ENCODE measurements at places on chromosomes 16 and 17.

DNA sequence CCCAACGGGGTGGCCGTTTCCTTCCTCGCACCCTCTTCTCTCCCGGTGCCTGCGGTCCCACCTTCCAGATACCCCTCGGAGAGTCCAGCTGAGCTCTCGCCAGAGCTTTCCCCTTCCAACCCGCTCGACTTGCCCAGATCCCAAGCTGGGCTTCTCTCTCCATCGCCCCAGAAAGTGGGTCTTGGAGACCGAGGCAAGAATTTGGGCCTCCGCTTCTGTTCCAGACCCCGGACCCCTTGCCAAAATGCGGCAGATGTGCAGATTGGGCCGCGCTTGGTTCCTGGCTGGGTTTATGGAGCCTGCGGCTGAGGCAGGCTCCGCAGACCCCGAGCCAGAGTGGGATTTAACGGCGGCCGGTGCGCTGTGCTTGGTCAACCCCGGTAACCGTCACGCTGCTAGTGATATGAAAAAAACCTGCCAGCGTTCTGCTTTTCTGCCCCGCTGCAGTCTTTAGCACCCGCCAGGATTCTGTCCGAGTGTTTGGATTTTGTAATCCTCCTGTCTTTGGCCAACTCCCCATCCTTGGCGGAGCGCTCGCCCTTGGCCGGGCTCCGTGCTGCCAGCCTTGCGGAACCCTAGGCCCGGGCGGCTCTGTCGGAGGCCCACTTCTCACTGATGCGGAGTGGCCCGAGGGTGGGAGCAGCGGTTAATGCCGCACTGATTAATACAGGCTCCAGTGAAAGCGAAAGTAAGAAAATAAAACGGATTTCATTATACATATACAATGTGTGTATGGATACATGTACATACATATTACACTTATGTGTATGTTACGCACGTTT lies 754 bp upstream of the SLFN11 start:
- peak overlapping the region; percentile 92 for H3K27ac ChIP-seq
- H3K27me3 ChIP-seq, result no peaks in the 10 kb centered on the region
- H3K36me3 ChIP-seq, result no peaks in the 10 kb centered on the region
- peak; percentile 70 for DNase-seq

GRCh38 chr17:50787106-50787505 lies 19.8 kb upstream of the ANKRD40CL start:
- DNase-seq, result no peak
- peaks cover 10% of the 10 kb centered on the region for H3K4me1 ChIP-seq
- no peak overlapping the region for H3K27ac ChIP-seq

- no peak overlapping the region for H3K27ac ChIP-seq
- no peaks in the 10 kb centered on the region for H3K36me3 ChIP-seq
- DNase-seq, result no peak
Measured at GRCh38 chr17:19456016-19456927, 45.2 kb downstream of the RNF112 start.

DNA sequence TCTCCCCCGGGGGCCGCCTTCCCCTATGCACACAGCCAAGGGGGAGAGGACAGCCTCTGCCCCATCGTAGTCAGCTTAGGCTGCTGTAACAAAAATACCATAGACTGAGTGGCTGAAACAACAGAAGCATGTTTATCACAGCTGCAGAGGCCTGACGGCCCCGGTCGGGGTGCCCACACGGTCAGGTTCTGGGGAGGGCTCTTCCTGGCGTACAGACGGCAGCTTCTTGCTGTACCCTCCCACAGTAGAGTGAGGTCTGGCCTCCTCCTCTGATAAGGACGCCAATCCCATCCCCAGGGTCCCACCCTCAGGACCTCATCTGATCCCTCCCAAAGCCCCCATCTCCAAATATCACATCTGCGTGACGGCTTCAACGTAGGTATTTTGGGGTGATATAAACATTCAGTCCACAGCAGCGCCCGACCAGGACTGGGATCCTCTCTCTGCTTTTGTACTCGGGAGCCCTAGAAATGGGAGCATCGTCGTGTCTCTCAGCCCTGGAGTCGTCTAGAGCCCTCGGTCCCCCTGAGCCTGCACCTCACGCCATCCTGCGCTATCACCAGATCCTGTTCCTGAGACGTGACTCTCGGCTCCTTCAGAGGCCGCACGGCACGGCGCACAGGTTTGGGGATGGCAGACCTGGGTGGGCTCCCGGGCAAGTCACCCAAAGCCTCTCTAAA lies 67.8 kb downstream of the RPH3AL start:
- no peak overlapping the region for H3K27ac ChIP-seq
- DNase-seq, result no peak
- H3K4me1 ChIP-seq, result no peaks in the 10 kb centered on the region

GRCh38 chr16:50247906-50248608 lies 18.3 kb upstream of the ADCY7 start:
- H3K4me3 ChIP-seq, result no peak overlapping the region
- DNase-seq, result peak; percentile 57
- peaks cover 20% of the 10 kb centered on the region for H3K4me1 ChIP-seq
- no peaks in the 10 kb centered on the region for H3K27me3 ChIP-seq
- no peaks in the 10 kb centered on the region for H3K36me3 ChIP-seq

GRCh38 chr16:85436207-85436606 lies 176.9 kb upstream of the GSE1 start:
- no peak overlapping the region for H3K27ac ChIP-seq
- H3K4me3 ChIP-seq, result no peak overlapping the region
- no peaks in the 10 kb centered on the region for H3K36me3 ChIP-seq
- no peaks in the 10 kb centered on the region for H3K27me3 ChIP-seq
- DNase-seq, result no peak
- H3K4me1 ChIP-seq, result peaks cover 13% of the 10 kb centered on the region

DNA sequence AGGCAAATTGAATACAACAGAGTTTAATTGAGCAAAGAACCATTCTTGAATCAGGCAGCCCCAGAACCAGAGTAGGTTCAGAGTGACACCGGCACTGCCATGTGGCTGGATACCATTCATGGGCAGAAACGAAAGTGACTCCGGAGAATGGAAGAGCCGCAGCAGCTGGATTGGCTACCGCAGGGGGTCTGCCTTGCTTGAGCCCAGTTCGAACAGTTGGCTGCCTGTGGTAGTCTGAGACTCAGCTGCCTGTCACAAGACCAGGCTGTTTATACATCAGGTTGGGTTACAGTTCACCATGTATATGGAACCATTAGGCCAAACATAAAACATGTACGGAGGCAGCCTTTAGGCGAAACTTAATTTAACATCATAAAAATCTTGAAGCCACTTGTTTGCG lies 205.2 kb upstream of the CHMP6 start:
- H3K36me3 ChIP-seq, result no peaks in the 10 kb centered on the region
- H3K4me1 ChIP-seq, result no peaks in the 10 kb centered on the region
- H3K27me3 ChIP-seq, result no peaks in the 10 kb centered on the region
- no peak overlapping the region for H3K27ac ChIP-seq
- no peak for DNase-seq

- no peaks in the 10 kb centered on the region for H3K27me3 ChIP-seq
- H3K4me1 ChIP-seq, result no peaks in the 10 kb centered on the region
- no peak overlapping the region for H3K4me3 ChIP-seq
- DNase-seq, result no peak
- H3K27ac ChIP-seq, result no peak overlapping the region
Measured at GRCh38 chr17:70208825-70209555, 39.7 kb downstream of the KCNJ2 start.

DNA sequence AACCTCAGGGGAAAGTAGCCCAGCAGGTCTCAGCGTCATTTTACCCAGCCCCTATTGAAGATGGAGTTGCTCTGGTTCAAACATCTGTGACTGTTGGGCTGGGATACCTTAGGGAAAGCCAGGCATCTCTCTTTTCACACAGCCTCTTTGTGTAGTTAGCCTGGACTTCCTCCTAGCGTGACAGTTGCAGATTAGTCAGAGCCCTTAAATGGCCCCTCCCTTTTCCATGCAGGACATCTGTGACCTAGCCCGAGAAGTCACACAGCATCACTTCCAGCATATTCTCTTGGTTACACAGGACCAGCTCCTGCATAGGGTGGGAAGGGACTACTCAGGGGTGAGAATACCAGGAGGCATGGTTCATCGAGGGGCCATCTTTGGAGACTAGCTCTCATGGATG lies 375.0 kb upstream of the RBFOX1 start:
- no peak overlapping the region for H3K27ac ChIP-seq
- no peaks in the 10 kb centered on the region for H3K27me3 ChIP-seq
- H3K4me1 ChIP-seq, result no peaks in the 10 kb centered on the region
- no peak overlapping the region for H3K4me3 ChIP-seq
- DNase-seq, result no peak

DNA sequence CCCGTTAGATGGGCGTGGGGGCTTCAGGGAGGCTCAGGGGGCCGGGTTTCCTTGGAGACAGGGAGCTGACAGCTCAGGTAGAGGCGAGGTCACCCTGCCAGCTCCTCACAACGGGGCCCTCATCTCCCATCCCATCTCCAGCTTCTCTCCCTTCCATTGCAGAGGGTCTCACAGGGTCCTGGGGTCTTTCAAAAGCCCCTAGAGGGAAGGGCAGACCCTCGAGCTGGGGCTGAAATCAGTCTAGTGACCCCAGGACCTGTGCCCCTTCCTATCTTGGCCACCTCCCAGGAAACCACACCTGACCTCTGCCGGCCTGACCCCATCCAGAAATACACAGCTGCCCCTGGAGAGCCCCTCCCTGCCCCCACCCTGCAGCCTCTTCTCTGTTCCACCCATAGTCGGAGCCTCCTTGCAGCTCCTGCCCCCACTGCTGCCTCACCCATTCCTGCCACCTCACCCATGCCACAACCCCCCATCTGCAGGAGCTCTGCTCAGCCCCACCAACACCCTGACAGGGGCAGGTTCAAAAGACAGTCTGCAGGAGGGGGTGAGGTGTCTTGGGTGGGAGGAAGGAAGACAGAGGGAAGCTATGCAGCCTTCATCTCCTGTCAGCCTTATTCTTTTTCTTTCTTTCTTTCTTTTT lies 23.4 kb downstream of the PIK3R5 start:
- H3K4me3 ChIP-seq, result no peak overlapping the region
- no peaks in the 10 kb centered on the region for H3K36me3 ChIP-seq
- DNase-seq, result no peak

DNA sequence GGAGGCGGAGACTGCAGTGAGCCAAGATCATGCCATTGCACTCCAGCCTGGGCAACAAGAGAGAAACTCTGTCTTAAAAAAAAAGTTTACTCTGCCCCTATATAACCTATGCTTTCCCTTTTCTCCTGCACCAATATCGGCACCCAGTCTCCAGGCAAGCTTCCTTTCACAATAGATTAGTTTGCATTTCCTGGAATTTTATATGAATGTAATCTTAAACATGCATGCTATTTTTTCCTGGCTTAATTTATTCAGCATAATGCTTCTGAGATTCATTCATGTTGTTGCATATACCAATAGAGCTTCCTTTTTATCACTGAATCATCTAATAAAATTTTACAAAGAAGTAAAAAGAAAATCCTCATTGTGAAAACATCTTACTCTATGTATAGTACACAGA lies 59.4 kb downstream of the USP32 start:
- DNase-seq, result no peak
- no peak overlapping the region for H3K4me3 ChIP-seq
- H3K4me1 ChIP-seq, result no peaks in the 10 kb centered on the region
- no peaks in the 10 kb centered on the region for H3K27me3 ChIP-seq

DNA sequence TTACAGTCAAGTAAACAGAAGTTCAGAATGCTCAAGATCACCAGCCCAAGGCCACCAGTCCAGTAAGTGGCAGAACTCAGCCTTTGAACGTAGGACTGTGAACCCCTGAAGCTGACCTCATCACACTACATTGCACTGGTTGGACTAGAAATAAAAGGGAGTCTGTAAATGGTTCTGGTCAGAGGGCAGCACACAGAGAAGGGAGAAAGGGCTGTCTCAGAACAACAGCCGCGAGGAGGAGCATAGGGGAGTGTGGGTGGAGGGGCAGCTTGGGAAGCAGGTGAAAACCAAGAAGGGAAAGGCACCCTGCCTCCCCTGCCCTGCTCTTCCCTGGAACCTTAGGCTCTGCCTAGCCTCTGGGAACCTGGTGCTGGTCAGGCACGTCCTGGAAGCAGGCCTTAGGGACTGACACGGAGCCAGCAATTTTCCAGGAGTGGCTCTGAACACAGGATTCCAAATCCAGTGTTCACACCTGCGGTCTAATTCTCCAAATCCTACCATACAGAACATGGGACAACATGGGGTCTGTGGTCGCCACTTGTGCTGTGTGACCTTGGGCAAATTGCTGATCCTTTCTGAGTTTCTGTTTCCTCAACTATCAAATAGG lies 7.0 kb downstream of the PDILT start:
- no peaks in the 10 kb centered on the region for H3K27me3 ChIP-seq
- no peak for DNase-seq
- H3K36me3 ChIP-seq, result no peaks in the 10 kb centered on the region
- H3K4me1 ChIP-seq, result peaks cover 7% of the 10 kb centered on the region

- H3K27ac ChIP-seq, result no peak overlapping the region
- H3K4me1 ChIP-seq, result no peaks in the 10 kb centered on the region
- no peaks in the 10 kb centered on the region for H3K27me3 ChIP-seq
- no peaks in the 10 kb centered on the region for H3K36me3 ChIP-seq
Measured at GRCh38 chr17:9150446-9151090, 129.3 kb downstream of the NTN1 start.

- no peak for DNase-seq
- no peak overlapping the region for H3K27ac ChIP-seq
- H3K4me1 ChIP-seq, result no peaks in the 10 kb centered on the region
Measured at GRCh38 chr17:12431188-12431587, 234.5 kb upstream of the MYOCD start.

DNA sequence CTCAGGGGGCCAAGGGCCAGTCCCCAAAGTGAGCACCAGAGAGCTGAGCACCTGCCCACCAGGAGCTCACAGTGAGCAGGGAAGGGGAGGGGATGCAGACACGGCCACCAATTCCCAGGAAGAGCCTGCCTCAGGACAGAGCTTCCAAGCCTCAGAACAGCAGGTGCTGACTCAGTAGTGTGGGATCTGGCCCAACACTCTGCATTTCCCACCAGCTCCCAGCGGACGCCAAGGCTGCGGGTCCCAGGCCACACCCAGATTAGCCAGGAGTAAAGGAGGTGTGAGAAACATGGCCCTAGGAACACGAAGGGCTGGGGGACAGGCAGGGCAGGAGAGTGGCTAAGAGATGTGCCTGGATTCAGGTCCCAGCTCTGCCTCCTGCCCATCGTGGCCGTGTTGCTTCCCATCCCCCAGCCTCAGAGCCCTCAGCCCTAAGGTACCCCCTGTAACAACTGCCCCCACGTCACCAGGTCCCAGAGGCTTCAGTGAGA lies 28.4 kb upstream of the EIF1 start:
- no peak for DNase-seq
- no peak overlapping the region for H3K27ac ChIP-seq
- no peaks in the 10 kb centered on the region for H3K36me3 ChIP-seq

GRCh38 chr17:31508288-31509094 lies 117.0 kb downstream of the RAB11FIP4 start:
- DNase-seq, result no peak
- no peak overlapping the region for H3K4me3 ChIP-seq
- no peaks in the 10 kb centered on the region for H3K27me3 ChIP-seq
- H3K4me1 ChIP-seq, result no peaks in the 10 kb centered on the region
- no peaks in the 10 kb centered on the region for H3K36me3 ChIP-seq
- peak overlapping the region; percentile 64 for H3K27ac ChIP-seq

Data from right atrium auricular region (tissue), 2 donors.